Activated naive CD4-positive, alpha-beta T cell treated with Interleukin-2 at 50 U/mL for 16 hours (primary cell): ENCODE measurements at places on chromosomes 11 and 22.

DNA sequence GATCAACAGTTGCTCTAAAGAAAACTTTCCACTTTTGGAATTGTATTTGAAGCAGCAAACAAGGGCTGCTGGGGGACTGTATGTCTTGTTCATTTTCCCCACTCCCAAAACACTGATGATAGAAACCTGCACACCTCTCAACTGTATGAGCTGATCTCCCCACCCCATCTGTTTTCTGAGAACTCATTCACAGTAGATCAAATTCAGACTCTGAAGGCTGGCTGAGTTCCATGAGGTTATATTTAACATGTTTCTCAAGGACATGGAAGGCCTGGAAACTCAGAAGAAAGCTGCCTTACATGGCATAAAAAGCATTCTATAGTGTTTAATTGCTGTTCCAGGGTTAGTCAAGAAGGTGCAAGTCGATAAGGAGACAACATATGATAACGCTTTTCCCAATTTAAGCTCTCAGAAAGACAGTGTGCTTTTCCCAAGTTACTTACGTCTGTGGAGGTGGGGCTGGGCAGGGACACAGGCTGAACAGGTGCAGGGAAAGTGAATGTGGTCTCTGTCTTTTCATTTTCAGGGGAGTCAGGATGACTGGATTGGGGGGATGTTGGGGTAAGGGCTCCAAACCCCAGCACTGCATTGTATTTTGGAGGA, 23.0 kb downstream of the LARGE2 start:
- no peak for DNase-seq

DNA sequence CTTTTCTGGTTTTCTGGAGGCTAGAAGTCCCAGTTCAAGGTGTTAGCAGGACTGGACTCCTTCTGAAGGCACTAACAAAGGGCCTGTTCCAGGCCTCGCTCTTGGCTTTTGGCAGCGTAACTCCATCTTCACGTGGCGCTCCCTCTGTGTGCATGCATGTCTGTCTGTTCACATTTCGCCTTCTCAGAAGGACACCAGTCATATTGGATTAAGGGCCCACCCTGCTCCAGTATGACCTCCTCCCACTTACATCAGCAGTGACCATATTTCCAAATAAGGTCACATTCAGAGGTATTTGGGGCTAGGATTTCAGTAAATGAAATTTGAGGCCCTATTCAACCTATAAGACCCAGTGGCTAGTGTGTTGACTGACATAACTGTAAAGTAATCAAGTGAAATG, 20.0 kb downstream of the APLP2 start:
- DNase-seq, result no peak

GRCh38 chr11:106327134-106327533, 249.7 kb downstream of the AASDHPPT start:
- DNase-seq, result no peak

DNA sequence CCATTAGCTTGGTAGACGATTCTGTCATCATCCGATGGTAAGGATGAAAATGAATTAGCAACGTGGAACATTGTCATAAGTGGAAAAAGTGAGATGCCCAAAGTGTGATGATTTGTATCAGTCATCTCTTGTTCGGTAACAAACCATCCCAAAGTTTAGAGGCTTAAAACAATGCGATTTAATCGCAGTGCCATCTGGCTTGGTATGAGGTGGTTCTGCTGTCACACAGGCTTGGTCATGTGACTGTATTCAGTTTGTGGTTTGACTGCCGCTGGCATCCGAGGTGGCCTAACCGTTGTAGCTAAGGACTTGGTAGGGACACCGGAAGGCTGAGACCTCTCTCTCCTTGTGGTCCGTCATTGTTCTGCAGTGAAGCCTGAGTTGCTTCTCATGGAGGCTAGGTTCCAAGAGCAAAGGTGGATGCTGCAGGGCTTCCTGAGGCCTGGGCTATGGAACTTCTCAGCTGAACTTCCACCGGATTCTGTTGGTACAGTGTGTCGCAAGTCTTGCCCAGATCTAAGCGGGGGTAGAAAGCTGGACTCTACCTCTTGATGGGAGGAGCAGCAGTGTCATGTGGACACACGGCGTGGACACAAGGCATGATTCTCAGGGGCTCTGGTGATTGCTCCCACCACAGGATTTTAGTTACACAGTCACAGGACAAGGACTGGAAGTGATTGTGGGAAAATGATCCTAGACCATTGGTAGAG, 36.3 kb downstream of the BCR start:
- peak; percentile 62 for DNase-seq

DNA sequence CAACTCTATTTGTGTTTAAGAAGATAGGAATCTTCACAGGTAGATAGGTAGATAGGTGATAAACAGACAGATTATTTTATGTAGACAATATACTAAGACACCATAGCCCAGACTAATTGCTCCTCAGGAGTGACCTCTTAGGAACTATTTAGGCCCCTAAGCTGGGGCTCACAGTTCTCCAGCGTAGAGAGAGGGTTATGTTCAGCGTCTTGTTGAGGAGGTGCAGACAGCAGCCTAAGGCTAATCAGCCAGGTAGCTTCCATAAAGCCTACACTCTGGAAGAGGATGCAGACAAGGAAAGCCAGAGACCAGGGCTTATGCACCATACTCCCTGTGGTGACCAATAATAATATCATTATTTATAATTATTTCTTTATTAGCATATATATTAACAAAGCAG, 705.2 kb downstream of the LRRC4C start:
- no peak for DNase-seq

- DNase-seq, result no peak
Observed at GRCh38 chr22:16960884-16961249, 47.2 kb downstream of the GAB4 start.
